Adipocyte (in vitro differentiated cells): ENCODE measurements at places on chromosomes 12 and 14.

- no peak for DNase-seq
Observed at GRCh38 chr12:68410018-68410660, 78.0 kb upstream of the MDM1 start.

- DNase-seq, result no peak
Observed at GRCh38 chr14:65349100-65349499, 63.4 kb upstream of the FUT8 start.

- no peak for DNase-seq
Observed at GRCh38 chr12:46506198-46506597, 133.6 kb upstream of the SLC38A2 start.

GRCh38 chr14:34179727-34180126 lies 228.9 kb upstream of the EGLN3 start:
- no peak for DNase-seq

DNA sequence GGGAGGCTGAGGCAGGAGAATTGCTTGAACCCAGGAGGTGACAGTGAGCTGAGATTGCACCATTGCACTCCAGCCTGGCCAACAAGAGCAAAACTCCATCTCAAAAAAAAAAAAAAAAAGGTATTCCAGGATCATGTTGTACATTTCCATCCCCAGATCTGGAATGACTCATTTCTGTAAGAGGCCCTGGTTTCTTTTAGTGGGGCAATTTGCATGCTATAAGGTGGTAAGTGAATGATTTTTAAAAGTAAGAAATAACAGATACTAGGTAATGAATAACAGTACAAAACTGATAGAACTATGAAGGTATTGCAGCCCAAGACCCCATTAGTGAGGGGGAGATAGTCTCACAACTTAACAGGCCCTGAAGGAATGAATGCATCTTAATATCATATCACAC lies 17.7 kb upstream of the ADCK1 start:
- peak; percentile 25 for DNase-seq

DNA sequence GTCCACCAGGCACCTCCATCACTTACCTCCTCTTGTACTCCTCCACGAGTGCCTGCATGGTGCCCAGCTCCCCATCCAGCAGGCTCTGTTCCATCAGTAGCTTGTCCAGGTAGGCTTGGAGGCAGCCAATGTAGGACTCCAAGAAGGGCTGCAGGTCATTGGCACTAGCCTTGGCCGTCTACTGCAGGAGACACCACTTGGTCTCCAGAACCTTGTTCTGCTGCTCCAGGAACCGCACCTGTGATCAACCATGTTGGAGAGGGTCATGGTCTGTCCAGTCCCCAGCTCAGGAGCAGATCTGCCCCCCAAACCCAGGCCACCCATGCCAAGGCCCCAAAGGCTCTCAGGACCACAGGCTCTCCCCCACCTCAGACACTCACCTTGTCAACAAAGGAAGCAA lies 23.9 kb downstream of the KRT76 start:
- no peak for DNase-seq

DNA sequence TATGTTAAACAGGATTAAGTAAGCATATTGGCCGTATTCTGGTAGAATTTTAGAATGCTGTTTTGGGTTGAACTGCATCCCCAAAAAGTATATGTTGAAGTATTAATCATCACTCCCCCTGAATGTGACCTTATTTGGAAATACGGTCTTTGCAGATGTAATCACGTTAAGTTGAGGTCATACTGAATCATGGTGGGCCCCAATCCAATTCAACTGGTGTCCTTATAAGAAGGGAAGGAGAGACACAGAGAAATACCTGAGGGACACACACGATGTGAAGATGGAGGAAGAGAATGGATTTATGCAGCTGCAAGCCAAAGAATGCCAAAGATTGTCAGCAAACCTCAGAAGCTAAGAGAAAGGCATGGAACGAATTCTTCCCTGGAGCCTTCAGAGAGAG lies 268.6 kb downstream of the ITPR2 start:
- no peak for DNase-seq

GRCh38 chr12:63770375-63770774 lies 9.3 kb upstream of the RXYLT1 start:
- no peak for DNase-seq

- DNase-seq, result no peak
Observed at GRCh38 chr14:76943072-76943471, 85.4 kb downstream of the IRF2BPL start.

DNA sequence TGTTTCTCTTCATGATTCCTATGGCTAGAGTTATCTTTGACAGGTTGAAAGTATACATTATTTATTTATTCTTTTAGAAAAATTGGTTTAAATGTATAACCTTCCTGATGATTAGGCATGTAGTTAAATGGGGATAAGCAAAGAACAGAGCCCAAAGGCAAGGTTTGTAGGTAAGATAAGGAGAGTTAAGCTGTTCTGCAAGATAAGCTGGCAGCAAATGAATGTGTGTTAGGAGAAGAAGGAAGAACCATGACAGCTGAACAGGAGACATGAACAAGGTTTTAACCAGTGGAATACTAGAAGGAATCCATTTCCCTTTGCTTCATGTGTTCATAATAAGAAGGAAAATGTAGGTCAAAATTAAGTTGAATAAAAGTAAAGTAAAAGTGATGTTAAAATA lies 1330.1 kb upstream of the USP15 start:
- no peak for DNase-seq

- peak; percentile 71 for DNase-seq
Observed at GRCh38 chr14:77498120-77498979, at the start of gene ISM2. TSS of gene ISM2 (minus strand) at chr14:77498816. CDS start at chr14:77498793, 23 bp downstream.

- peak; percentile 70 for DNase-seq
Observed at GRCh38 chr12:46357438-46358324, 14.9 kb downstream of the SLC38A2 start.

GRCh38 chr12:121175383-121176119 lies 34.4 kb upstream of the P2RX4 start:
- peak; percentile 29 for DNase-seq

- DNase-seq, result no peak
Observed at GRCh38 chr12:52151153-52151836, 40.5 kb downstream of the KRT80 start.
